ENCODE measurements at places on chromosomes 2 and 18. TPM values are rescaled to one million over a fixed set of nuclear protein-coding genes. Genes with fewer than 3 reads are reported as not detected.

Gene ANO7
- 0.54 TPM for total RNA-seq

Gene ZNF385B
- 10.5 TPM for total RNA-seq

Gene HAAO
- 2.7 TPM for total RNA-seq

Gene SMC6
- 29.3 TPM for total RNA-seq

Gene UGT1A3
- total RNA-seq = not detected

Gene ASPRV1
- total RNA-seq = 5.6 TPM

Gene VIL1
- 0.73 TPM for total RNA-seq
